ENCODE measurements at places on chromosomes 7 and 10. TPM values are rescaled to one million over a fixed set of nuclear protein-coding genes. Genes with fewer than 3 reads are reported as not detected.

Gene INHBA
- 0.58 TPM for total RNA-seq

Gene MEST
- 3.1 TPM for total RNA-seq

- peak; percentile 67 for DNase-seq
- no peak overlapping the region for H3K4me3 ChIP-seq
- no peaks in the 10 kb centered on the region for H3K27me3 ChIP-seq
- peak overlapping the region; percentile 73 for H3K27ac ChIP-seq
- H3K4me1 ChIP-seq = peaks cover 68% of the 10 kb centered on the region
- peaks cover 24% of the 10 kb centered on the region for H3K36me3 ChIP-seq
Measured at GRCh38 chr10:97327348-97328294, 6.9 kb downstream of the FRAT2 start.

Gene LCOR
- total RNA-seq = 31.2 TPM

DNA sequence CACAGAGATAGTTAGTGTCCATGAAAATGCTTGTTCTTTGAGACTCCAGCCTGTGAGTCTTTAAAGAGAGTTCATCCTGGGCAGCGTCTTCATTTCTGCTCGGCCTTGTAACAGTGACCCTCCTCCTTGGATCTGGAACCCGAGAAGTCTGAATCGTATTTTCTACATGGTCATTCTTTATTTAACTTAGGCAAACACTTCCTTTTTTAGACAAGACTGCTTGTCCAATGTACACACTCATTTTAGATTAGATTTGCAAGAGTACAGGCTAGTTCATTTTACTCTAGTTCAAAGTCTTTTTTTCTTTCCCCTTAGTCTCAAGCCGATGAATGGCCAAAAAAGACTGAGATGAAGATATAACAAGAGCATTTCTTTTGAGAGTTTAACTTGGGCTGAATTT, 133.5 kb downstream of the CHN2 start:
- H3K27ac ChIP-seq = peak overlapping the region; percentile 4
- peaks cover 7% of the 10 kb centered on the region for H3K4me1 ChIP-seq
- no peak overlapping the region for H3K4me3 ChIP-seq
- H3K27me3 ChIP-seq = no peaks in the 10 kb centered on the region
- H3K36me3 ChIP-seq = no peaks in the 10 kb centered on the region

DNA sequence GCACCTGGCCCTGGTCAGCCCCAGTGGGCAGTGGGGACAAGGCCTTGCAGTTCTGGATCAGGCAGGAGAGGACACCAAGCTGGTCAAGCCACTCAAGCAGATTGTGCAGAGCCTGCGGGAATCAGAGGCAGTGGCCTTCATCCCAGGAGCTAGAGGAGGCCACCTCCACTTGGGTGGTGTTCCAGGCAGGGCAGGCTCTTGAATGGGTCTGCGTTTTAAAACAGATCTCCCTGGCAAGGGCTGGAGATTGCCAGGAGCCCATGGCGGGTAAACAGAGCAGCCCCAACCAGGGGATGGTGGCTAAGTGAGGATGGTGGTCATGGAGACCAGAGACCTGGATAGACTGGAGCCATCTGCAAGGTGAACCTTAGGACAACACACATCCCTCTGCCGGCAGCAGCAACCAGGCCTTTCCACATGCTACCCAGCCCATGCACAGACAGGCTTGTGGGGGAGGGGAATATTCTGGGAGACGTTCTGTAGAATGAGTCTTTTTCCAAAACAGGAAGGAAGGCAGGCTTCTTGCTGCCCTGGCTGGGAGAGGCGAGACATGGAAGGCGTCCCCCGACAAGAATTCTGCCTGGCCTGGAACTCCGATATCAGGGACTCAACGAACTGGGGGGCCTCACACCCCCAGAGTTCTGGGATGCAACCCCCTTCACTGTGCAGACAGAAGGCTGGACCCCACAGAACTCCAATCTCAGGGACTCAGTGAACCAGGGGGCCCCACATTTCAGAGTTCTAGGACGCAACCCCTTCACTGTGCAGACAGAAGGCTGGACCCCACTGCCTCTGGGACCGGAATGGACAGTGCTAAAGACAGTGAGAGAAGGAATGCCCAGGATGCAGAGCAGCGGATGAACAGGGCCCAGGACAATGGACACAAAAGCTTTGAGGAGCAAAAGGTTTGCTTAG, 264.8 kb downstream of the PTPRN2 start:
- no peak overlapping the region for H3K27ac ChIP-seq
- no peaks in the 10 kb centered on the region for H3K4me1 ChIP-seq
- no peak overlapping the region for H3K4me3 ChIP-seq

Gene CDNF
- total RNA-seq = not detected

Gene C10orf88
- total RNA-seq = 17.1 TPM

Gene GPR15LG
- total RNA-seq = not detected

GRCh38 chr10:5679606-5680005, 5.0 kb upstream of the TASOR2 start:
- H3K27ac ChIP-seq = no peak overlapping the region
- DNase-seq = no peak
- no peaks in the 10 kb centered on the region for H3K4me1 ChIP-seq
- no peaks in the 10 kb centered on the region for H3K27me3 ChIP-seq
- no peak overlapping the region for H3K4me3 ChIP-seq

Gene WEE2
- not detected for total RNA-seq

Gene JCAD
- 24.1 TPM for total RNA-seq

Gene AKR1C1
- 17.4 TPM for total RNA-seq

GRCh38 chr7:96238474-96238873, 83.4 kb downstream of the SLC25A13 start:
- no peaks in the 10 kb centered on the region for H3K4me1 ChIP-seq
- no peaks in the 10 kb centered on the region for H3K27me3 ChIP-seq
- peaks cover 8% of the 10 kb centered on the region for H3K36me3 ChIP-seq
- H3K27ac ChIP-seq = no peak overlapping the region

- peaks cover 69% of the 10 kb centered on the region for H3K36me3 ChIP-seq
- DNase-seq = no peak
- peaks cover 14% of the 10 kb centered on the region for H3K4me1 ChIP-seq
Measured at GRCh38 chr10:128066870-128067382, 59.3 kb downstream of the MKI67 start.

DNA sequence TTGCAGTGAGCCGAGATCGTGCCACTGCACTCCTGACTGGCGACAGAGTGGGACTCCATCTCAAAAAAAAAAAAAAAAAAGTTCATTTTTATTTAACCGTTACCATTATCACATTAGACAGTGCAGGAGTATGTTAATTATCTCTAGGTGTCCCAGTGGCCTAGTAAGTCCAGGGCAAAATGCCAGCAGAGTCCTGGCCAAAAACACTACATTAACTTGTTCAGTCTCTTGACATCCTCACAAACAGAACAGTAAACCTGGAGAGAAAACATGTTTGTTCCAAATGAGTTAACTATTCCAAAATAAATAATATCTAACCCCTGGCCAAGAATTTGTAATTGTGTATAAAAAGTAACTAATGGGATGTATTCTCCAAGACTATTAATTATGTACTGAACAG, 43.2 kb downstream of the PTPRZ1 start:
- no peak for DNase-seq
- H3K4me3 ChIP-seq = no peak overlapping the region
- H3K4me1 ChIP-seq = no peaks in the 10 kb centered on the region
- no peaks in the 10 kb centered on the region for H3K27me3 ChIP-seq

- H3K4me1 ChIP-seq = no peaks in the 10 kb centered on the region
Measured at GRCh38 chr10:81109200-81109752, 571.6 kb downstream of the SH2D4B start.

DNA sequence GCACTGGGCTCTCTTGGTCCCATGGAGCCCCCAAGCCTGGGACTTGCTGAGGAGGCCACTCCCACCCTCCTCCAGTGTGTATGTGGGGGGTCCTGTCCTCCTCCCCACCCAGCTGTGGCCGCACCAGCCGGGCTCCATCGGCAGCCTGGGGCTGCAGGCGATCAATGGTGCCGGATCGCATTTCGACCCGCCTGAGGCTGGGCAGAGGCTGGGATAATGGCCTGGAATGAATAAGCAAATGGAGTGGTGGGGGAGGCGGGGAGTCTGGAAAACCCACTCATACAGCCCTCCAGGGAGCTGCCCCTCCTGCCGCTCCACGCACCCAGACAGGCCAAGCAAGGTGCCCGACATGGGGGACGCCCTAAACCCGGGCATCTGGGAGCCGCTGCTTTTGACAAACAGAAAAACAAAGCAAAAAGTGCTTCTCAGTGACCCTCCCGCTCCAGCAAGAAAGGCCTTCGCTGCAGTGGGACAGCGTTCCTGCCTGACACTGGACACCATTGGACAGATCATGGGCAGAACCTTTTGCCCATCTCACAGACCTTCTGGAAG, 160.5 kb downstream of the NRF1 start:
- H3K4me3 ChIP-seq = no peak overlapping the region
- H3K36me3 ChIP-seq = no peaks in the 10 kb centered on the region
- no peak for DNase-seq
- no peak overlapping the region for H3K27ac ChIP-seq
- no peaks in the 10 kb centered on the region for H3K4me1 ChIP-seq
- H3K27me3 ChIP-seq = peaks cover 2% of the 10 kb centered on the region

GRCh38 chr10:10644008-10644646, 373.5 kb upstream of the CELF2 start:
- no peak overlapping the region for H3K4me3 ChIP-seq
- DNase-seq = no peak
- H3K4me1 ChIP-seq = no peaks in the 10 kb centered on the region

DNA sequence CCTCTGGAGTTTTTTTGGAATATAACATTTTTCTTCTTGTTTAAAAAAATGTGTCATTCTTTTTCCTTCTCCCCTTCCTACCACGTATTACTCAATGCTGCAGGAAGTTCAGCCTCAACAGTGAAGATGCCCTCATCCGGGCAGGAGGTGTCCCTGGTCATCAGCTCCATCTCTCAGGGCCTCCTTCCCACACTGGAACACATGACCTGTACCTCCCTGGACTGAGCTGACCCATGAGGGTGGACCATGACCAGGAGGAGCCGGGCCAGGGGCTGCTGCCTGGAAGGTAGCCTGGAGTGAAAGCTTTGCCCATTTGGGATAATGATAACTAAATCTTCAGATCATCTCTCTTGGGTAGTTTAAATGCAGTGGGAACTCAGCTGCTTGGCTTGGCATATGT, 316.5 kb upstream of the ZMIZ1 start:
- no peak for DNase-seq
- H3K27ac ChIP-seq = no peak overlapping the region
- H3K4me1 ChIP-seq = peaks cover 9% of the 10 kb centered on the region
- H3K4me3 ChIP-seq = no peak overlapping the region

GRCh38 chr7:49866076-49866735, 92.8 kb downstream of the VWC2 start:
- no peaks in the 10 kb centered on the region for H3K27me3 ChIP-seq
- DNase-seq = no peak
- no peak overlapping the region for H3K4me3 ChIP-seq
- H3K27ac ChIP-seq = no peak overlapping the region

DNA sequence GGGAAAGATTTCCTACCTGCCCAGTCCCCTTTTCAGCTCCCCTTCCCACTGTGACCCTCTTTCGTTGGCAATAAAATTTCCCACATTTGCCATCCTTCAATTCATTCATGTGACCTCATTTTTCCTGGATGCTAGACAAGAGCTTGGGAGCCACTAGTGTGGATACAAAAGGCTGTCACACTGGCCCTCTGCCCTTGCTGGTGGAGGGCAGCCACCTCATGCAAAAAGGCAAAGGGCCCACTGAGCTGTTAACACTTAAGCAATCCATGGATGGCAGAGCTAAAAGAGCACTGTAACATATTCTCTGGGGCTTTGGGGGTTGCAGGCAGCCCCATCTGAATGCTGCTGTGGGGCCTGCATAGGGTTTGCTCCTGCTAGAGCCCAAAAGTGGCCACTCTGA, 315.1 kb downstream of the NEBL start:
- H3K4me3 ChIP-seq = no peak overlapping the region
- DNase-seq = no peak
- no peak overlapping the region for H3K27ac ChIP-seq
- no peaks in the 10 kb centered on the region for H3K36me3 ChIP-seq
- no peaks in the 10 kb centered on the region for H3K27me3 ChIP-seq

Gene BEND7
- 19.6 TPM for total RNA-seq

DNA sequence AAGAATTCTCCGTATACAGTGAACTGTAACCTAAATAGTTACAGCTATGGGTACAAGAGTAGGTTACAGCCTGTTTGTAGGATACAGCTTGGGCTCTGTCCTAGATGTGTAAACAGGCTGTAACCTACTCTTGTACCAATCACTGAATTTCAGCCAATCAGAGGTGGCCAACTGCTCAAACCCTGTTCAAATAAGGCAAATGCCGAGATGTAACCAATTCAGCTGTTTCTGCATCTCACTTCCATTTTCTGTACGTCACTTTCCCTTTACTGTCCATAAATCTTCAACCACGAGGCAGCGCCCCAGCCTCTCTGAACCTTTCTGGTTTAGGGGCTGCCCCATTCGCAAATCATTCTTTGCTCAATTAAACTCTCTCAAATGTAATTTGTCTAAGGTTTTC, 8.3 kb upstream of the MMP21 start:
- H3K36me3 ChIP-seq = no peaks in the 10 kb centered on the region
- DNase-seq = no peak
- no peak overlapping the region for H3K27ac ChIP-seq
- no peak overlapping the region for H3K4me3 ChIP-seq
- no peaks in the 10 kb centered on the region for H3K27me3 ChIP-seq

Gene ADCY1
- total RNA-seq = 1.8 TPM

Gene RNF148
- total RNA-seq = not detected

- no peaks in the 10 kb centered on the region for H3K27me3 ChIP-seq
- no peaks in the 10 kb centered on the region for H3K4me1 ChIP-seq
- no peak overlapping the region for H3K27ac ChIP-seq
Measured at GRCh38 chr7:29626730-29627129, 63.1 kb downstream of the PRR15 start.

Gene MNX1
- total RNA-seq = 3.1 TPM

- DNase-seq = no peak
- H3K4me3 ChIP-seq = no peak overlapping the region
- H3K36me3 ChIP-seq = no peaks in the 10 kb centered on the region
- H3K4me1 ChIP-seq = no peaks in the 10 kb centered on the region
Measured at GRCh38 chr7:9657257-9657656, 1223.8 kb downstream of the NXPH1 start.

- no peak overlapping the region for H3K4me3 ChIP-seq
- peaks cover 10% of the 10 kb centered on the region for H3K4me1 ChIP-seq
- no peak for DNase-seq
- no peaks in the 10 kb centered on the region for H3K27me3 ChIP-seq
Measured at GRCh38 chr10:70320751-70321150, 36.9 kb upstream of the NPFFR1 start.

Gene ANKRD2
- not detected for total RNA-seq

- H3K4me3 ChIP-seq = no peak overlapping the region
- no peak overlapping the region for H3K27ac ChIP-seq
- no peaks in the 10 kb centered on the region for H3K27me3 ChIP-seq
- peaks cover 3% of the 10 kb centered on the region for H3K4me1 ChIP-seq
- no peaks in the 10 kb centered on the region for H3K36me3 ChIP-seq
- no peak for DNase-seq
Measured at GRCh38 chr7:136657482-136657921, 210.9 kb upstream of the CHRM2 start.

Gene PDLIM1
- 231 TPM for total RNA-seq

Gene SPDYE9
- not detected for total RNA-seq

GRCh38 chr10:89238956-89239644, 12.5 kb downstream of the LIPA start:
- peaks cover 49% of the 10 kb centered on the region for H3K36me3 ChIP-seq
- H3K27ac ChIP-seq = no peak overlapping the region
- DNase-seq = no peak
- no peak overlapping the region for H3K4me3 ChIP-seq

Measured in stomach (tissue), 19 donors.